ENCODE measurements at places on chromosomes 6 and 20.

GRCh38 chr6:158910484-158911440 lies 89.2 kb downstream of the RSPH3 start:
- no peak for DNase-seq

- no peak for DNase-seq
Observed at GRCh38 chr6:102298051-102298450, 904.5 kb downstream of the GRIK2 start.

DNA sequence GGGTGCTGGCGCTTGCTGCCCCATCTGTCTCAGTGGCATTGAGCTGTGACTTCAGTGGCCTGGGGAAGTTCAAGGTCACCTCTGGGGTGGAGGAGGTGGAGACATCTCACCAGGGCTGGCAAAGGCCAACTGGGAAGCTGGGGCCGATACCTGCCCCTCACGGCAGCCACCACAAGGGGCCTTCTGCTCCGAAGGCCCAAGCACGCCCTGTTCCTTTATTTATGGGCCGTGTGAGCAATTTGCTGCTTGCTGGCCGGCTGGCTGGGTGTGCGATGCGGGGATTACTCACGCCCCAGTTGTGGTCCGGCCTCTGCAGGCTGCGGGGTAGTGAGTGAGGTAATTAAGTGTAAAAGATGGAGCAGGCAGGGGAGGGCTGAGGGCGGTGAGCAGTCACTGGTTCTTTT lies 13.2 kb upstream of the SCRT2 start:
- peak; percentile 17 for DNase-seq

DNA sequence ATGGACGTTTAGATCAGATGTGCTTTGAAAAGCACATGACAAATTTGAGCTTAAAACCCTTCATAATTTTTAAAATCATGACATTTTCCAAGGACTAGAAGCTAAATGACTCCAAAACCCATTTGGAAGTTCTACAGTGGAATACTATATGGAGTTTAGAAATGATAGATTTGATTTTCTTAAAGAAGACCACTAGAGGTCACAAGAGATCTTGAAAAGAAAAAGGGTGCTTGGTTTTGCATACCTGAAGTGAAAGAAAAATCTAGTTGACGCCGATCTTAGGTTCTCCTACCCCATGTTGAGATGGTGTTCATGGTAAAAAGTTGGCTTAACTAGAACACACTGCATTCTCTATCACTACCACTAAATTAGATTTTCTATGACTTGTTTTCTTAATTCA lies 31.5 kb downstream of the CFAP61 start:
- DNase-seq = peak; percentile 30

DNA sequence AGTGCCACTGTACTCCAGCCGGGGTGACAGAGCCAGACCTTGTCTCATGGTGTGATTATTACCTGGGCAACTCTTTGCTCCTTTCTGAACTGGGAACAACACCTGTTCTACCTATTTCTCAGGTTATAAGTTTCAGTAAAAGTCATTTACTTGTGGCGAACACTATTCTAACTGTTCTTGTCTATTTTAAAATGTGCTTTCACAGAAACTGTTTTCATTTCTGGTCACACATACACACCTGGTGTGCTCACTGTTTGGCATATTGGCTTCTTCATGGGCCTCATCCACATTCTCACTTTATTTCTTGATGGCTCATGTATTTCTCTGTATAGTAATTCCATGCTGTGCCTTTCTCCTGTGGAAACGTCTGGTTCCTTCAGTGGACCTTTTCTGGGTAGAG lies 30.5 kb upstream of the XRN2 start:
- DNase-seq = no peak

GRCh38 chr6:30964075-30964474 lies 19.4 kb upstream of the MUC21 start:
- DNase-seq = no peak

Data from foreskin fibroblast (primary cell).